Naive thymus-derived CD8-positive, alpha-beta T cell (primary cell): ENCODE measurements at places on chromosomes 2 and 18.

- DNase-seq, result no peak
Observed at GRCh38 chr2:215454519-215455246, 18.8 kb upstream of the FN1 start.

GRCh38 chr18:5853253-5853652 lies 42.1 kb downstream of the TMEM200C start:
- no peak for DNase-seq

GRCh38 chr2:189442468-189442867 lies 1.2 kb downstream of the WDR75 start:
- no peak for DNase-seq

DNA sequence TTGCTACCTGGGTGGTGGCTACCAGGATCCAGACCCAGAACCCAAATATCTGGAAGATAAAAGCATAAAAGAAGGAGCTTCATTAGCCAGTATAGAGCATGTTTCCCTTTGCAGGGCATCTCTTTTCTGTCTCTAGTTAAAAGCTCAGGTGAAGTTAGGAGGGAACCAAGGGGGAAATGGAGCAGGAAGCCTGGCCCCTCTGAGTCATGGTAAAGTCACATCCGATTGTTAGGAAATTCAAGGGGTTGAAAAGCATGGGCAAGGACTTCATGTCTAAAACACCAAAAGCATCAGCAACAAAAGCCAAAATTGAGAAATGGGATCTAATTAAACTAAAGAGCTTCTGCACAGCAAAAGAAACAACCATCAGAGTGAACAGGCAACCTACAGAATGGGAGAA lies 126.9 kb downstream of the RPIA start:
- no peak for DNase-seq

DNA sequence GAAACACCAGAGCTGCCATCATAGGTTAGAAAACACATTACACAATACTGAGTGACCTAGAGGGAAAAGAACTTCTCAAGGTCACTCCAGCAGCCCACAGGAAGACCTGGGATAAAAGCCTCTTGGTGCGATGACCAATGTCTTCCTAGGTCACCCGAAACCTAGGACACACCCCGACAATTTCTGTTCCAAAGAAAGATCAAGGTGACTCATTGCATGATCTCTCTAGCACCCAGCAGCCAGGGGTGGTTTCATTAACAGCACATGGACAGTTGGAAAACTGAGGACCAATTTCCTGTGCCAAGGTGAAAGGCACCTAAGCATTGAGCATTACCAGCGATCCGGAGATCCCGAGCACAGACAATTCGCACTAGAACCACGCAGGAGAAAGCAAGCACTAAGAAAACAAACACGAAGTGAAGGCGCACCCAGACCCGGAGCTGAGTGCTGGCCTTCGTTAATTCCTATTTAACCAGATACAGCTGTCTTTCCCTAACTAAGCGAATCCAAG lies 1.5 kb downstream of the CACNB4 start:
- no peak for DNase-seq

DNA sequence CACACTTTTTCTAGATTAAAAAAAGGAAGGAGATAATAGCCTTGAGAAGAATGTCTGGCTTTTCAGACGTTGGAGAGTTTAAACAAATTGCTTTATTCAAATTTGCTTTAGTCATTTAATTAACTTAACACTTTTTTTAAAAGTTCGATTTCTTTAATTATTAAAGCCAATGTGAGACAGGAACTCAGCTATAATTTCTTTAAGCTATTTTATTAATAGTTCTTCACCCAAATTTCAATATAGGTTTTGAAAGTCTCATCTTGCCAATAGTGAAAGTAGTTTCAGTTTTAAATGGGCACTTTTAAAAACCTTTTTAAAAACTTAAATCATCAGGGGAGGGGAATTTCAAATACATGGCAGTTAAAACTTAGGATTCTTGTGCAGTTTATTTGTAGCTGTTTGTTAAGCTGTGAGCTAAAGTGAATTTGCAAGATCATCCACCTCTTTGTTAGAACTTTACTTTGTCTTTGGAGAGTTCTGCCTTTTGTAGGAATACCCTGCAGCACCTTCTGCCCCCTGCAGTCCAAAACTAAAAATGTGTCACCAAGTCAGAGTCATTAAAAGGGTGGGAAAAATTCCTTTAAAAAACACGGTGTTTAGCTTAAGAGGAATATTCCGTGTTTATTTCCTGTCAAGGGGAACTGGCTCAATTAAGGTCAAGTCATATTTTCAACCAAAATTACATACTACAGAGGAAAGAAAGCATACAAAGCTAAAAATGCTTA lies 4.6 kb downstream of the TGIF1 start:
- DNase-seq, result peak; percentile 34

GRCh38 chr2:149082079-149082478 lies 43.6 kb downstream of the LYPD6B start:
- DNase-seq, result no peak

DNA sequence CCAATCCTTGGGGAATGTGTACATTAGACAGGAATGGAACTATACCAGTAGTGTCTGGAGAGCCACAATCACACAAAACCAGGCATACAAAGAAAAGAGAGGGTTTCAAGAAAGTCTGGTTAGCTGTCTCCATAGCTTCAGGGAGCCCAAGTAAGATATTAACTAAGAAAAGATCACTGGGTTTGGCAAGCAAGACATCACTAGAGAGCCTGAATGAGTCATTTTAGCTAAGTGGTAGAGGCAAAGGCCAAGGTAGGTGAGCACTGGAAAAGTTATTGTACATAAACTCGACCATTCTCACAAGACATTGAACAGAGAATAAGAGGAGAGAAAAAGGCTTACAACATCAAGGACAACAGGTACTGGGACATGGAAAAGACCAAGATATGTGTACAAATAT lies 143.8 kb upstream of the ARL4C start:
- no peak for DNase-seq

DNA sequence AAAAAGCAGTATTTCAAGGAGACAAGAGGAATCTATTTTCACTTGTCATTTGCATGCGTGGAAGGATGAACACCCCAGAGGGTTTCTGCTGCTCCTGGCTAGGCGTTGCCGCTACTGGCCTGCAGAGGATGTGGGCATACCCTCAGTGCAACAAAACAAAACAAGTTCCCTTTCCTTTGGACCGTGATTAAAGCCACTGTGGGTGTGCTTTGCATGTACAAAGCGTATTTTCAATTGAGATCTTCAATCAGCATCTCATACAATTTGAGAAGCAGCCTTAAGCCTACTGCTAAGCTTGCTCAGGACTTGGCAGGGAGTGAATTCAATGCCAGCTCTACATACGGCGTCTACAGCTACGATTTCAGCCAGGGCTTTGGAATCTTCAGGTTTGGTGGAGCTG lies 298.4 kb downstream of the LPIN1 start:
- DNase-seq, result no peak

GRCh38 chr2:85540133-85540648 lies 1.2 kb downstream of the MAT2A start:
- no peak for DNase-seq

DNA sequence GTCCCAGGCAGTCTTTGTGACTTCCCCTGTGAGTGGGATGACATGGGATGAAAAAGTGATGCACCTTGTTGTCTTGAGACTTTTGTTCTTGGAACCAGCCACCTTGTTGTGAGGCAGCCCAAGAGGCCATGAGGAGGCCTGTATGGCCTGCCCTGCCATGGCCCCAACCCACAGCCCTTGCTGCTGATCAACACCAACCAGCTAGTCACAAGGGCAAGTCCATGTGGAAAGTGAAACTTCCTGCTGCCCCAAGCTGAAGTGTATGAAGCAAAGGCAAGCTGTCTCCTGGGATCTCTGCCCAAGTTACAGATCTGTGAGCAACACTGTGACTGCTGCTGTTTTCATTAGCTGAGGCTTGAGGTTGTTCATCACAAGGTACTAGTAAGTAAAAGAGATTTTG lies 21.6 kb downstream of the TMEM18 start:
- DNase-seq, result no peak

DNA sequence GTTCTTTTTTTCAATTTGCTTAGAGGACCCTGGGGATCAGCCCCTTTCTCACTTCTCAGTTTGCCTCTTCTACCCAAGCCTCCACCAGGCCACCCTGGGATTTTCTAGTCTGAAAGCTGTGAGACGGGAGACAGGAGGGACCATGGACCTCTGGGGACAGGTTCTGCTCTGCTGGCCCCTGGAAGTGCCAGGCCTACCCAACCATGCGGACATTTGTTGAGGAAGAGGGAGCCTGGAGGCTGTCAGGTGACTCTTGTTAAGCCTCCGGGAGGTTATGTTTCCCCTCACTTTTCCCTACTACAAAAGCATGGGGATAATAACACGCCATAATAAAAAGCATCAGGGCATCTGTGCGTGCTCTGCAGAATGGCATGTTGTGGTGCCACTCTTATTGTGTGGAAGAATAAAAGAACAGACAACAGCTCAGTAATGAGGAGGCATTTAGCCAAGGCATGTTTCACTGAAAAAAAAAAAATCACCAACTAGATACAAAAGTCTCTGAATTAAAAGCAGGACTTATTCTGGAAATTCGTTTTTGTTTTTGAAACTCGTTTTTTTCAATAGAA lies 48.3 kb upstream of the PLA2R1 start:
- DNase-seq, result no peak

DNA sequence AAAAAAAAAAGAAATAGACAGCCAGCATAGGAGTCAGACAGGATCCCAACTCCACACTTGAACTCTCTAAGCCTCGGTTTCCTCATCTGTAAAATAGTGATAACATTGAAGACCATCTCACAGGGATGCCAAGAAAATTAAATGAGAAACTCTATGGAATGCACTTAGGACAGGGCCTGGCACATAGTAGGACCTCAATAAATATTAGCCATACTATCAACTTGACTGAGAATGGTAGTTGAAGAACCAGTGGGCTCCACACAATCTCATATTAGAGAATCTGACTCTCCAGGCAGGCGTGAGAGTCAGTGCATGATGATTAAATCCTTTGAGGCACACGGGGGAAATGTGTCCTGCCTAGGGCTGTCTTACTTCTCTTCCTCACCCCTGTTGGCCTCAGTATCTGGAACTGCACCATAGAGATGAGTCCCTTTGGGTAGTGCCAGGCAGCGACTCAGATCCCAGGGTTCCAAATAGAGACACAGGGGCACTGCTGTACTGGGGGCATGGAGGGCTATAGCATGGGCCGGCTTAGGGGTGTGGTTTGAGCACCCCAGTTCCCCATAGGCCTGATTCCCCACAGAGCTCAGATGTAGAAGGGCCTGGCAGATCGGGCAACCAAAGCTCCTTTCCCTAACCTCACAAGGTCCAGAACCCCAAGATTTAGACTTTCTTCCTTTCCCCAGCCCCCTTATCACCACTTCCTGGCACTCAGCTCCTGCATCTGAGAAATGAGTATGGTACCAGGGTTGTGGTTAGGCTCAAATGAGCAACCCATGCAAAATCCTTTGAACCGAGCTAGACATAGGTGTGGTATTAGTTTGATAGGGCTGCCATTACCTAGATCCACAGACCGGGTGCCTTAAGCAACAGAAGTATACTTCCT lies 51.3 kb upstream of the CAB39 start:
- DNase-seq, result no peak

DNA sequence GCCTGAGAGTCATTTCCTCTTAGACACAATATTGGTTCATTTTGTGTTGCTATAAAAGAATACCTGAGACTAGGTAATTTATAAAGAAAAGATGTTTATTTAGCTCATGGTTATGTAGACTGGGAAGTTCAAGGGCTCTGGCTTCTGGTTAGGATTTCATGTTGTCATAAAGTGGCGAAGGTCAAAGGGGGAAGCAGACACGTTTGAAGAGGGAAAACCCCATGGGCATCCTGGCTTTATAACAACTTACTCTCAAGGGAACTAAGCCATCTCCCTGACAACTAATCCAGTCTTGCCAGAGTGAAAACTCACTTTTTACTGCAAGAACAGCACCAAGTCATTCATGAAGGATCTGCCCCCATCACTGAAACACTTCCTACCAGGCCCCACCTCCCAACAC lies 89.7 kb upstream of the RNF152 start:
- no peak for DNase-seq

- DNase-seq, result peak; percentile 19
Observed at GRCh38 chr2:70978341-70979179, at the start of gene ANKRD53. TSS of gene ANKRD53 (plus strand) at chr2:70978630. CDS start at chr2:70978646, 16 bp downstream.

DNA sequence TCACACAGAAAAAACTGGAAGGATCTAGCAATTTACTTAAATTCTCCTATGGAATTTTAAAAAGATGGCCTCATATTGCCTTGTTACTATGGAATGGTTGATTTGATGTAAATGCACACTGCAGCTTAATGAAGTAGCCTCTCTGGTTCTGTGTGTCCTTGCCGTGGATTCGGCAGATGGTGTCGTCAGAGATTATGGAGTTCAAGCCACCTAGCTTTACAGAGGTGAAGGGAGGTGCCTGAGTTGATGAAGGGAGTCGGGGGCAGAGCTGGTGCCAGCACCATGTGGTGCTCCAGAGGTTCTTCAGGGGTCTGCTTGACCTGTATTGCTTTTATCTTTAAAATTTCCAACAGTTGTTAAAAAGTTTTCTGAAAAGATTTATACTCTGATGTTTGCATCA lies 48.8 kb downstream of the ASAP2 start:
- DNase-seq, result no peak

GRCh38 chr2:21332993-21333625 lies 209.3 kb downstream of the TDRD15 start:
- DNase-seq, result no peak

DNA sequence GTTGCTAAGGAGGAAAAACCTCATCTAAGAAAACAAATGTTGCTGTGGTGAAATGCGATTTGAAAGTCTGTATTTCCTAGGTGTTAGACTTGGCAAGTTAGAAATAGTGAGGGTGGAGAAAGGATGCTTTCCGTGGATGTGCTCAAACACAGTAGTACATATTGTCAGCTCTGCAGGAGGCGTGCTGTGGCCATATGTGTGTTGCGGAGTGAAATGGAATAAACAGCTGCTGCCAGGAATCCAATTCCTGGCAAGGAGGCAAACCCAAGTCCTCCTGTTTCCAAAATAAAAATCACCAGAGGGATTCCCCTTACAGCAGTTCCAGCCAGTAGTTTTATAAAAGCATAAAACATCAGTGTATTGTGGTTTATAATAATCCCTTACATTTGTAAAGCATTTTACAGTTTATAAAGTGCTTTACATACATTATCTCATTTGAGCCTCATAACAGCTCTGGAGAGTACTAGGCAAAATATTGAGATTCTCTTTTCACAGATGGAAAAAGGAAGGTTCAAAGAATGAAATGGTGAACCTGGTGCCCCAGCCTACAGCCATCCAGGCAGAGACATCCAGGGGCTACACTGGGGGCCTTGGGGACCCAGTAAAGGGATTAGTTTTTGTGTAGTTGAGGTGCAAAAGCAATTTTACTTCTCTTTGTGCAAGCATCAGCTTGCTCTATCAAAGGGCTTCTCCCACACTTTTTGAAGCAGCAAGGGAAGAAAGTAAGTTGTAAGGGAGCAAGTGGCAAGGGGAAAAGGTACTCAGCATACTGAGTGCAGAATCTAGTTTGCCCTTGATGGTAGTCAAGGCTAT lies 206.0 kb downstream of the AGPS start:
- no peak for DNase-seq

- no peak for DNase-seq
Observed at GRCh38 chr2:10449838-10450691, 1.9 kb upstream of the ODC1 start.

DNA sequence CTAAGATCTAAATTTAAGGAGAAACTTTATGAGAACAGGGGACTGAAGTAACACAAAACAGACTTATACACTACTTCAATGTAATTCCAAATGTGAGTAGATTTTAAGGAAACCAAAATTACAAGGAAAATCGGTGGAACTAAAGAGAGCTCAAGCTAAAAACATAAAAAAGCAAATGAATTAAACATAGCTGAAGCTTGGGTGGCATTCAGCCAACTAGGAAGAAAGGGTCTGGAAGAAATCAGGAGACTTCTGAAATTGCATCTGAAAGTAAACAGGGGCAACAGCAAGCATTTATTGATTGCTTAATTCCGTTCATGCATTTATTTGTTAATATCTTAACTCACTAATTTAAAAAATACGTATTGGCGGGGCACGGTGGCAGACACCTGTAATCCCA lies 727.3 kb upstream of the PKDCC start:
- DNase-seq, result no peak
